Endothelial cell (in vitro differentiated cells): ENCODE measurements at places on chromosomes 13 and 19.

GRCh38 chr13:50672025-50672424 lies 171.5 kb downstream of the DLEU7 start:
- DNase-seq: no peak

DNA sequence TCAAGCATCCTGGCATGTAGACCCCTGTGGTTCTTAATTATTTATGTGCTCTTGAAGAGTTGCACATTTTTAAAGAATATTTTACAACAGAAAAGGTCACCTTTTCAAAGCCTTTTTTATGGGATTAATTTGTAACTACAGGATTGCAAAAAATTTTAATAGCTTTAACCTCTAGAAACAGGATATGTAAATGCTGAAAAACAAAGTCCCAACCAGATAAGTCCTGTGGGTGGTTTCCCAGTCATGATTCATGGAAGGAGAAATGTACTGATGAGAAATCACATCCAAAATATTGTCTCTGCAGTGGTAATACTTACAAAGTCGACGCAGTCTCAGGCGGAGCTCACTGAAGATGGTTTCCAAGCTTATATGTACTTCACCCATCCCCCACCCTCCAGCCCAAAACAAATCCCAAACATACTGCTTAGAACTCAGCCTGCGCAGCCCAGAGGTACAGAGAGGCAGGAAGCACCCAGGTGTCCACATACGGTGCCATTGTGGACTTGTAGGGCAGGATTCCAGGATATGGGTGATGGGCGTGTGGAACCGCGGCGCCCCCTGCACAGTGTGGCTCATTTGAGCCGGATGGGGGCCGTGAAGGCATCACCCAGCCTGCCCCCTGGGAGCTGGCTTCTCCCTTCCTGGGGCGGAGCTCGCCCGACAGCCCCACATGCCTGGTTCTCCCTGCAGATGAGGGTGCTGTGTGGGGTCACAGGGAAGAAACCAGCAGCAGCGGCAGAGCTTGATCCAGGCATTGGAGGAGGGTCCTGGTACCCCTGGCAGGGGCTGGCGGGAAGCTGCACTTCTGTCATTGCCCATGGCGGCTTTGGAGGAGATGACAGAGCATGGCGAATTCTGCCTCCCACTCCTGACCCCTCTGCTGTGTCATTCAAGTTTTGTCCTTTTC lies 101.2 kb downstream of the ATP11A start:
- DNase-seq: no peak

GRCh38 chr19:36113894-36114720 lies 568 bp downstream of the POLR2I start:
- peak; percentile 9 for DNase-seq

GRCh38 chr13:90447734-90448101 lies 899.8 kb upstream of the MIR17HG start:
- no peak for DNase-seq

- no peak for DNase-seq
Measured at GRCh38 chr19:46357846-46358583, 11.1 kb downstream of the PPP5C start.

DNA sequence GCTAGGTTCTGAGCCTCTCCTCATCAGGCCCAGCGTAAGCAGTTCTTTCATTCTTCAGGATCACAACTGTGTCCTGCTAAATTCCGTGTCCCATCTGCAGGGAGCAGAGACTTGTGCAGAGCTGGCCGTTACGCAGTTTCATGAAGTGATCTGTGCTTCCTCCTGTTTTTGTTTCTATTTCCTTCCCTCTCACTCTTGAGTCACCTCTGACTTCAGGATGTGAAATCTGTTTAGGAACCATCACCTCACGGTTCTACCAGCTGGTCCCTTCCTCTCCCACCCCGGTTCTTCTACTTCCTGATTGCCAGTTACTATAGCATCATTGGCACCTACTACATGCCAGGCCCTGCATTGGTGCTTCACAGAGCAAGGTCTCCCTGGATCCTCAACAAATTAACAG lies 8.5 kb downstream of the MAU2 start:
- no peak for DNase-seq

GRCh38 chr19:36051236-36051635 lies 2.8 kb downstream of the THAP8 start:
- peak; percentile 27 for DNase-seq

GRCh38 chr13:69092615-69093322 lies 1014.9 kb upstream of the ATXN8OS start:
- DNase-seq: no peak

DNA sequence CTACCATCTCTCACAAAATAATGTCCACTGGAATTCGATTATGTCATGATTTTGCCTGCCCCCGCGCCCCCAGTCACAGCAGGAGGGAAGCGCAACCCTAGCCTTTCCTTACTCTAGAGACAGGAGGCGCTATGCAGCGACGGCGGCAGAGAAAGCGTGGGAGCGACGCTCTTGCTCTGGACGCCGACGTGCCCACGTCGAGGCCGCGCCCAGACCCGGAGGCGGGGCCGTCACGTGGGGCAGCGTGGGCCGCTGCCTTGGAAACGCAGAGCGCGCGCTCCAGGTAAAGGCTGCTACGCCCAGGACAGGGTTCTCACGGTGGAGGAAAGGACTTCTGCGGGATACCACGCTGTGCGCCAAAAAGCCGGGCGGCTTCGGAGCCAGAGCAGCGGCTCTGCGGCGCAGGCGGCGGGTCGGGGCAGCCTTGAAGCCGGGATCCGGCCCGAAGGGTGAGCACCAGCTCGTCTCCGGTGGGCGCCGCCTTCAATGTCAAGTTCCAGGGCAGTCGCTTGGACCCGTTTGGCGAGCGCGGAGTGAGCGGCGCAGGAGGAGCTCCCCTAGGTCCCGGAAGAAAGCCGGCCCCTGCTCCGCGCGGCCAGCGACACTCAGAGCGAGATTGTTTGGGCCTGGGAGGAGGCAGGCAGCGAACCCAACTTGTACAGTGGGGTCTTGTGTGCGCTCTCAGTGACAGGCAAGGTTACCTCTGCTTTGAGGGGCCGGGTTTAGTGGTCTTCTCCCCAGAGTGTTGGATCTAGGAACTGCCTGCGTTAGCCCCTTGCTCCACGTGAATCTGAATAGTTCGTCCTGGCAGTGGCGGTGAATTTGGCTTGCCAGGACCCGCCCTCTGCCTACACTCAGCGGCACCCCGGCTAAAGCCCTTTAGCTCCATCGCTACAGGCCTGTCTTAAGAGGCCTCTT lies 121.7 kb downstream of the MRPL57 start:
- peak; percentile 81 for DNase-seq

GRCh38 chr19:343941-344624 lies 513 bp downstream of the MIER2 start:
- peak; percentile 49 for DNase-seq

DNA sequence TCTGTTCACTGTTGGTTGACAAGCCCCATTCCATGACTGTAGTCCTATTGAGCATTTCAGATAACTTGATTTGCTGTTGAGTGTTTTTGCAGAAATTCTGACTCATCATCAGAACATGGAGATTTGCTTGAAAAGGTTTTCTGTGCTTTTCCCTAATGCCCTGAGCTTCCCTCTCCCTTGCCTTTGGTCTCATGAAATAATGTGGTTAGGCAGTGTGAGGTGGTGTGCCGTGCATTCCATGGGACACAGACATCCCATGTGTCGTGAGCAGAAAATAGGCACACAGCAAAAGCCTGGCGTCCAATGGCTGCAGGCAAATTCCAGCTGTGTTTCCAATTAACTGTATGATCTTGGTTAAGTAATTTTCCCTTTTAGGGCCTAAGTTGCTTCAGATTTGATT lies 197.4 kb downstream of the DLEU7 start:
- DNase-seq: no peak

- DNase-seq: no peak
Measured at GRCh38 chr13:77820431-77821149, 98.0 kb downstream of the EDNRB start.

- no peak for DNase-seq
Measured at GRCh38 chr13:42561752-42562467, 12.0 kb upstream of the TNFSF11 start.

- DNase-seq: no peak
Measured at GRCh38 chr13:47610687-47611086, 390.4 kb downstream of the SUCLA2 start.

DNA sequence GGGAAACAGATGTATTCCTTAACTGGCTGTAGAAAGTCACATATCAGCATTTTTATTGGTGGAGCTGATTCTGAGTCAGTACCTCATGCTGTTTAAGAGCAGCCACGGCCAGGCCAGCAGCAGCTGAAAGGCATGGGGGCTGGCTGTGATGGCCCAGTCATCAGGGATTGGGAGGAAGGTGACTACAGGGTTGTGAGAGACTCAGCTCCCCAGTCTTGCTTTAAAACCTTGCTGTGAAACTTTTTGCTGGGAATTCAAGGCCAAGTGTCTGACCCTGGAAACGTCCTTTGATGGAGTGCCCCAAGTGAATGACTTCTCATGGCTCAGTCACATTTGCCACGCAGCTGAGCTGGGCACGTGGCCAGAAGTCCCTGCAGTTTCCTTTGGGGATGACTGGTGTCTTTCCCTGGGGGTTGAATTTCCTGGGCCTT lies 39.1 kb upstream of the RNF113B start:
- no peak for DNase-seq

- peak; percentile 90 for DNase-seq
Measured at GRCh38 chr19:9914315-9915207, 21.8 kb downstream of the OLFM2 start.

DNA sequence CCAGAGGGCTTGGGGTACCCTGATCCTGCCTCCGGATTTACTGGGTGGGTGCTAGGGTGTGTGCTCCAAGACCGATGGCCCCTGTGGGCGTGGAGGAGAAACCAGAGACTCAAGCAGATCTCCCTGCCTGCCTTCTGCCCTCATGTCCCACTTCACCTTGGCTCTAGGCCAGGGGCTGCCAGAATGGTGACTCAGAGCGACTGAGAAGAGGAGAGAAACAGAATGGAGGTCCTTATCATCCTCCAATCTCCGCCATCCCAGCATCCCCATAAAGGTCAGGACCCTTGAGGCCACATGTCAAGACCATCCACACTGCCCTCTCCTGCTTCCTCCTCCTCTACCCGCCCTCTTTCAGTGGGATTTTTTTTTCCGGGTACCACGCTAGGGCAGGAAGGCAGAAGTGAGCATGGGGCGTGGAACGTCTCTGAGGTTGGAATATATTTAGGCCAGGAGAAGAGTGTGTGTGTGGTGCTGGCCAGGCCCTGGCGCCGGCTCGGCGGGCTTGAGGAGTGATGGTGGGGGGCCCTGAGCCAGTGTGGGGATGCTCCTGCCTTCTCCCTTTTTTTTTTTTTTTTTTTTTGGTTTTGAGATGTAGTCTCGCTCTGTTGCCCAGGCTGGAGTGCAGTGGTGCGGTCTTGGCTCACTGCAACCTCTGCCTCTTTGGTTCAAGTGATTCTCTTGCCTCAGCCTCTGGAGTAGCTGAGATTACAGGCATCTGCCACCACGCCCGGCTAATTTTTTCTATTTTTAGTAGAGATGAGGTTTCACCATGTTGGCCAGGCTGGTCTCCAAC lies 22.3 kb downstream of the IER2 start:
- DNase-seq: no peak

GRCh38 chr19:13974073-13974472 lies 21.8 kb downstream of the DCAF15 start:
- DNase-seq: no peak

DNA sequence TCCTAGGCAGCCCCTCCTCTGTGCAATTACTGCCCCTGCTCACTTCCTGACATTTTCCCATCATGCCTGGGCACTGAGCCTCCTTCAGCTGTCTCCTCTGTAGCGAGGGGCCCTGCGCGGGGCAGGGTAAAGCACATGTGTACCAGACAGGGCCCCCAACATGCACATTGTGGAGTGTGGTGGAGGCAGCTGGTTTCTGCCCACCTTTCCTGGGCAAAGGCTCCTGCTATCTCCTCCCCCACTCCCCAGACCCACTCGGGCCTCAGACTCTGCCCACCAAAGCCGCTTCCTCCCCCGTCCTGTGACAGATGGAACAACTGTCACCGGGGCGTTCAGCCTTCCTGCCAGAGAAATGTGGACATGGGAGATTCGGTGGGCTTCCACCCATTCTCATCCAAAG lies 2.9 kb upstream of the KPTN start:
- no peak for DNase-seq

DNA sequence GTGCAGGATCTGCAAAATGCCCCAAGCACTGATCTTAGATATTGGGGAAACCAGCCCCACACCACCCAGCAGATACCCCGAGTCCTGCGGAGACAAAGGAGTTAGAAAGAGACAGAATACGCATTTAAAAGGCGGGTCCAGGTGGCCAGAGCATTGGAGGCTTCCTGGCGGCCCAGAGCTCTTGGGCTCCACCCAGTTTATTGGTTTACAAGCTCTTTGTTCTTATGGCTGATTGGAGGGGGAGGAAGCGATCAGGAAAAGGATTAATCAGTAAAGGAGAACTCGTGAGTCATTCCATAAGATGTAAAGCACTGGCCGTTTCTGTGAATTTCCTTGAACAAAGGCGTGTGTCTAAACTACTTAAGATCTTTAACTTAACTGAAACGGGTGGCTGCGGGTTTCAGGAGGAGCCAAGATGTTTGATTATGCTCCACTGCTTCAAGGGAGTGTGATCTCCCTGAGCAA lies 926 bp downstream of the ZNF587 start:
- no peak for DNase-seq

DNA sequence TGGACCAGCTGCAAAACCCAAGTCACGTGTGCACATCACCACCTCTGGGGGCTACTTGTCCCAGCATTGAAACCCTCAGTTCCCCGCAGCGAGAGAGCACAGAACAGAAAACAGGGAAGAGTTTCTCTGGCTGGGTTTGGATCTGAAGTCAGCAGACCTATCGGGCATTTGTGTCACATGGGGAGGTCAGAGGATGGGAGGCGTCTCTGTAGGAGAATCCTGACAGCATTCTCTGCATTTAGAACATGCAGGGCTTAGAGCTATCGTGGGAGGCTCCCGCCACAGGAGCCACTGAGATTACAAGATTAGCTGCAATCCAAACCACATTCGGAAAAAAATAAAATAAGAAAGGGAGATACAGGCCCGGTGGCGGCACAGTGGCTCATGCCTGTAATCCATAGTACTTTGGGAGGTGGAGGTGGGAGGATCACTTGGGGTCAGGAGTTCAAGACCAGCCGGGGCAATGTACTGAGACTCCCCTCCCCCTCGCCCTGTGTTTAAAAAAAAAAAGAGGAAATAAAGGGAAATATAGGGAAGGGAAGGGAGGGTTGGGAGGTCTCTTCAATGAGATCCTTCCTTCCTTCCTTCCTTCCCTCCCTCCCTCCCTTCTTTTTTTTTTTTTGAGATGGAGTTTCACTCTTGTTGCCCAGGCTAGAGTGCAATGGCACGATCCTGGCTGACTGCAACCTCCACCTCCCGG lies 2.9 kb upstream of the TLE6 start:
- no peak for DNase-seq

GRCh38 chr13:98972059-98972458 lies 5.8 kb downstream of the DOCK9 start:
- no peak for DNase-seq

GRCh38 chr19:58261968-58262921 lies 16.5 kb upstream of the ZNF8 start:
- no peak for DNase-seq

DNA sequence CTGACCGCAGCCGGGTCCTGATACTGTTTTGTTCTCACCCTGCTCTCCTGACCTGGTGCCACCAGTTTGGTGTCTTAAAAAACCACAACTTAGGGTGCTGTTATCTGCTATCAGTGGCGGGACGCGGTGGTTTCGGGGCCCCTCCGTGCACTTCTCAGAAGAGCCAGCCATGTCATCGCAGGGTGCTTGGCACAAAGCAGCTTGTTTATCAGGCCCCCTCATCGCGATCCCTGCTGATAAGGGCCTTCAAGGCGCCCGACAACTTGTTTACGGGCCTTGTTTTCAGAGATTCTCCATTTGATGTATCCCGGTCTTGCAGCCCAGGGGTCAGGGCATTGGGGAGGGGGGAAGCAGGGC lies 58.1 kb upstream of the KLF2 start:
- no peak for DNase-seq
